ENCODE measurements at places on chromosomes 1 and 21.

DNA sequence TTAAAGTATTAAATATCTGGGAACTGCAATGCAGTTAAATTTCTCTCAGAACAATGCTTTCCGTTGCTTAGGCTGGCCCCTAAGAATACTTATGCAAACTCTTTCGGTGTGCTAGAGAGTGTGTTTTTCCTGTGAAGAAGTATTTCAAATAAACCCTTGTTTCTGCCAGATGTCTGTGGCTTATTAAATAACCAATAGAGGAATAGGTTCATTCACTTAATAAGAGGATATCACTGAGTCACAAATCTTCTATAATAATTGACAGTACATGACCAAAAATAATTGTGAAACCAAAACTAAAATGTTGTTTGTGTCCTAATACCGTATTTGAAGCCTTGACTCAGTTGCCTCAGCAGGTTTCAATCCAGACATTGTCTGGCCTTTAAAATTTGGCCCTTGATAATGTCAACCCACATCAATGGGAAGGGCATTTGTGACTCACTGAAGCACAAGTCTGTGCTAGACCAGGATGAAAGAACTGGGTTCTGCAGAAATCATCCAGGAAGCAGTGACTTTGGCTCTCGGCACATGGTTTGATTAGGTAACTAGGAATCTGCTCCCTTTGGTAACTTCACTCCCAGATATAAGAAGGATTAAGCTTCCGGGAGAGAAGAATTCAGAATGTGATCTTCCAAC is 104.2 kb upstream of the BARHL2 start:
- no peak for DNase-seq

GRCh38 chr1:47701741-47702515 is 264.1 kb downstream of the FOXD2 start:
- DNase-seq, result no peak

DNA sequence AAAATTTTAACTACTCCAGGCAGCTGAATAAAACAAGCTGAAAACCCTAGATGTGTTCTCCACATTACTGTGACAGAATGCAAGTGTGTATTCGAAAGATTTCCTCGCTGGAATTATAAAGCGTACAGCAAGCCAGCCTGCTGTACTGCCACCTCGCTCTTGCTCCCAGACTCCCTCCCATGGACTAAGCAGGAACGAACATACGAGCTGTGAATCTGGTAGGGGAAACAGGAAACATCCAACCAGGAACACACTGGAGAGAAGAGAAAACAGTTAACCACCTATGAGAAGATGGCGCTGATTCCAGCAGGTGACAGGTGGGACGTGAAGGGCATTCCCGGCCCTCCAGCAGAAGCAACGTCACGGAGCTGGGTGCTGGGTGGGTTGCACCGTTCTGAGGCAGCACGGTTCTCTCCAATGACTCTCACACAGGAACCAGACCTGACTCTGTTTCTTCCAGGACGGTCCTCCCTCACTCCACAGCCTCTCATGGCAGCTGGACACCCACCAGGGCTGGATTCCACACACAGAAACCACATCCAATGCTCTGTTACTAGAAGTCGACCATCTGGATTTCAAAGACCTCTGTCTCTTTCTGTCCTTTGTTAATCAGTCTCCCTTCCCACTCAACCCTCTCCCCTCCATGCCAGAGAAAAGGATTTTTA is 219.2 kb downstream of the RERE start:
- peak; percentile 54 for DNase-seq

GRCh38 chr1:180525715-180526039 is 23.3 kb upstream of the ACBD6 start:
- DNase-seq, result no peak

- DNase-seq, result no peak
These were observed 71.7 kb upstream of the TNFSF18 start for GRCh38 chr1:173122344-173122935.

GRCh38 chr1:214518361-214518760 is 33.0 kb downstream of the PTPN14 start:
- no peak for DNase-seq

- DNase-seq, result no peak
These were observed 28.8 kb upstream of the SPATA6 start for GRCh38 chr1:48500541-48501450.

DNA sequence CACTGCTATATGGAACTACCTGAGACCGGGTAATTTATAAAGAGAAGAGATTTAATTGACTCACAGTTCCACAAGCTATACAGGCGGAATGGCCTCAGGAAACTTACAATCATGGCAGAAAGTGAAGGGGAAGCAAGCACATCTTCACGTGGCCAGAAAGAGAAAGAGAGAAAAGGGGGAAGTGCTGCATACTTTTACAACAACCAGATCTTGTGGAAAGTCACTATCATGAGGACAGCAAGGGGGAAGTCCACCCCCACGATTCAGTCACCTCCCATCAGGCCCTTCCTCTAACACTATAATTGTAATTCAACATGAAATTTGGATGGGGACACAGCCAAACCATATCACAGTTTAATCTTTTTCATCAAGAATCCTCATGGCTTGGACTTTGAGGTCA is 339.2 kb upstream of the AJAP1 start:
- no peak for DNase-seq

GRCh38 chr21:18138507-18138906 is 106.1 kb upstream of the CHODL start:
- DNase-seq, result no peak

DNA sequence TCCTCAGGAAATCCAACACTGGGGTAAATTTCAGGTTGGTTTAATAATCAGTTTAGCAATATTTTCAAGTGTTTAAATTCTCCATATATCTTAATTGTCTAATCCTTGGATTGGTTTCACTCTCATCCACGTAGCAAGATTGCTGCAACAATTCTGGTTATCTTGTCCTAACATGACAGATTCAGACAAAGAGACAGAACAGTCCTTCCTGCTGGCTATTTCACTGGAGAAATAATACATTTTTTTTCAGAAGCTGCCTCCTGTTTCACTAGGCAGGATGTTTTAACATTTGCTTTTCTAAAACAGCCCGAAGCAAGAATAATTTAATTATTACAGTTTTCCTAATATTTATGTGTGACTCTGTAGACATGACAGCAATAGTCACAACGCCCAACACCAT is 2011.2 kb downstream of the NCAM2 start:
- DNase-seq, result no peak

- no peak for DNase-seq
These were observed 82.4 kb upstream of the SMYD2 start for GRCh38 chr1:214198571-214198970.

- no peak for DNase-seq
These were observed 12.5 kb downstream of the CSDE1 start for GRCh38 chr1:114745291-114745690.

DNA sequence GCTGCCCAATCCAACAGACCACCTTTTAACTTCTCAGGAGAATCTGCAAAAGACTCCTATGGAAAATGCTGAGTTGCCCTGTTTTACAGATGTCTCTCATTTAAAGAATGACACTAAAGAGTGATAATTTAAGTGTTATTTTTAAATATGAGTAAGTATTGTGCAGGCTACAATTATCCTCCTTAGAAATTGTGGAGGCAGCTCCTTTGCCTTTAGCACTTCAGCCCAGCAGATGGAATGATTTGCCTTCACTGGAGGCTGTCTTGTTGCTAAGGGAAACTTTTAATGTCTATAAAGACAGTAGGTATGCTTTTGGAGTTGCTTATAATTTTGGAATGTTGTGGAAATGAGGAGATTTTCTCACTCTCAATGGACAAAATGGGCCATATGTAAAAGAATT is 1345.5 kb downstream of the NCAM2 start:
- DNase-seq, result no peak

DNA sequence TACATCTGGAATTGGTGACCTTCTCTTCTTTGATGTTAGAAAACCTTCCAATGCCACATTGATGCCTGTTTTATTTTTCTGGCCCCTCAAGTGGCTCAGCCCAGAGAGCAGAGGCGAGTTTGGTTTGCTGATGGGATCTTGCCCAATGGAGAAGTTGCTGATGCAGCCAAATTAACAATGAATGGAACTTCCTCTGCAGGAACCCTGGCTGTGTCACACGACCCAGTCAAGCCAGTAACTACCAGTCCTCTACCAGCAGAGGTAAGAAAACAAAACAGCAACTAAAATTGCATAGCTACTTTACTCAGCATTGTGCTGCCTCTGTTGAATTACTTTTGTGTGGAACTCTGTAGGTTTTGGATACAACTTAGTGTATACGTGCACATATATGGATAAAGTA is 97.6 kb downstream of the CC2D1B start:
- DNase-seq, result no peak

DNA sequence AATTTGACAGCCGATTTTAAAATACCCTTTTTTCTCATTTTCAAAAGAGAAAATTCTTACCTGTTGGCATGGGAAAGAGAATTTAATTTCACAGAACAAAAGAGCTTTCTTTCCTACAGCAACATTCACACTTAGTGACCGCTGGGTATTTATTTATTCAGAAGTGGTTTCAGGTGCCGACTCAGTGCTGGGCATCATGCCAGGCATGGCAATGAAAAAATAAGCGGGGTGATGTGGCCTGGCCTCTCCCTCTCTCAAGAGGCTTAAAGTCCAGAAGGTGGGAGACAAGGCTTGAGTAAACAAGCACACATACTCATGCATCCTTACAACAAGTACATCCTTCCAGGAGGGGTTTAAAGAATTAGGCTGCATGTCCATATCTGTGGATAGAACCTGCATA is 4.1 kb upstream of the PCP4 start:
- no peak for DNase-seq

DNA sequence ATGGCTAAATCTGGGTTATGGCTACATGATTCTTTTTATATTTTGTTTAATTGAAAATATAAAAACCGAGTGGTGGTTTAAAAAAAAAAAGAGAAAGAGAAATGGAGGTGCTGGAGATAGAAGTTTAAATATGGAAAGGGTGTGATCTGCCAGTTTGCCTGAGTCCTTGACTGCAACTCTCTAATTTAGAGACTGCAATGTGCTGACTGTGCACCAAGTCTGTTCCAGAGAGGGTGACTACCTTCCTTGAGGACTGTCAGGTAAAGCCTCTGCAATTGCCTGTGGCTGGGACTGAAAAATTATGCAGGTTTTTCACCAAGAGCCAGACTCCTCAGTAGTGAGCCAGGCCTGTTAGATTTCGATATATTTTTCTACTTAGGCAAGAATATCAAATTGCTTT is 1326.3 kb downstream of the BRINP3 start:
- DNase-seq, result no peak

GRCh38 chr1:182288749-182289604 is 102.6 kb downstream of the GLUL start:
- no peak for DNase-seq

DNA sequence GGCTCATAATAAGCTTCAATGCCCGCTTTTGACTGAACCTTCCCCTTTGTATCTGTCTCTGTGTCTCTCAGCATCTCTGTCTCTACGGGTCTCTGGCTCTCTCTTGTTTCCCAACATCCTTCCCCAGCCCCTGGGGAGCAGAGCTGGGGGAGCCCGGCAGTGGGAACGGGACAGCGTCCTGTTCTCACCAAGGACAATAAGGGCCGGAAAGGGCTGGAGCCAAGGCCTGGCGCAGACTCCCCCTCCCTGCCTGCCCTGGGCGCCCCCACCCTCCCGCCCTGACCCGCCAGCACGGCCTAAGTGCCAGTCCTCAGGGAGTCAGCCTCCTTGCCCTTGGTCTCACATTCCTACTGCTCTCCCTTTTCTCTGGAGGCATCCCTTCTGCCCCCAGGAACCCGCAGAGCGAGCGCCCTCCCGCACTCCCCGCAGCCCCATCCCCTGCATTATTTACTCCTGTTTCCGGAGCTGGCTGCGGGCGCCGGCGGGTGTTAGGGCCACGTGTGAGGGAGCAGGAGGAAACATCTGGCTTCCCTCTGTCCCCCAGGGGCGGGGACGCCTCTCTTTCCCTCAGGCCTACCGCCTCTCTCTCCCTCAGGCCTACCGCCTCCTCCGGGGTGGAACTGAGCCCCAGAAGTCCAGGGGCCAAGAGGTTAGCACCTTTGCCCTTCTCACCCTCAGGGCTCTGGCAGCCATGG is 6.5 kb downstream of the KRTCAP2 start:
- peak; percentile 65 for DNase-seq

- no peak for DNase-seq
These were observed 24.3 kb downstream of the PGBD5 start for GRCh38 chr1:230401763-230402294.

DNA sequence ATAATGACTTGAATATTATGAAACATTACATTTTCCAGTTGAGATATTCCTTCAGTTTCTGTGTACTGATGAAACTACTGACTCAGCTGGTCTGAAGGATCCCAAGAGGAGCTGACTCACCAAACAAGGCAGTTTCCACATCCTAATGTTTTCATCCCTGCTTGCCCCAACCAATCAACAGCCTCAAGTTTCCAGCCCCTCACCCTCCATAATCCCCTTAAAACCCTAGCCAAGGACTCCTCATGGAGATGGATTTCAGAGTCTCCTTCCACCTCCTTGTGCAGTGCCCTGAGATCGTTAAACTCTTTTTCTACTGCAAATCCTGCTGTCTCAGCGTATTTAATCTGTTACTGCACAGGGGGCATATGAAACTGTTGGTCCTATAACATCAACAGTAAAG is 83.1 kb upstream of the HAO2 start:
- DNase-seq, result no peak

GRCh38 chr1:173426057-173426456 is 51.1 kb upstream of the PRDX6 start:
- DNase-seq, result no peak

- no peak for DNase-seq
These were observed 44.4 kb downstream of the HHAT start for GRCh38 chr1:210372931-210373627.

DNA sequence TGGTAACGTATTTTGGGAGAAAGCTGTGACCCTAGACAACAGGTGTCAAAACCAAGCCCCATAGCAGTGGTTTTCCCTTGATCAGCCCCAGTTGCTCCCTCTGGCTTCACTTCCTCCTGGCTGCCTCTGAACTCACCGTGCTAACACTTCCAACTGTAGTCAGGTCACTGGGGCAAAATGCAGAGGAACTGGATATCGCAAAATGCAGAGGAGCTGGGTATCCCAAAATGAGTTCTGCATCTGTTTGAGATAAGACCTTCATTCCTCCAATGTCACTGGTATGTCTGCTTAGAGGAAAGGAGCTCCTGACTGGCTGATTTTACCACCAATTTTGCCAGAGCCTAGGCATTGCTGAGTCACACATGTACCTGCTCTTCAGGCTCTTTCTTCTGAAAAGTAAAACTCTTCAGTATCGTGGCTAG is 19.6 kb upstream of the TACSTD2 start:
- DNase-seq, result no peak

GRCh38 chr1:65255035-65255655 is 54.2 kb upstream of the DNAJC6 start:
- peak; percentile 52 for DNase-seq
